ENCODE measurements at places on chromosomes 2 and 18. TPM values are rescaled to one million over a fixed set of nuclear protein-coding genes. Genes with fewer than 3 reads are reported as not detected.

The MCEE gene
- 28.4 TPM for polyA plus RNA-seq

The TEX261 gene
- polyA plus RNA-seq: 14.3 TPM

The RSAD2 gene
- 3.7 TPM for polyA plus RNA-seq

GRCh38 chr2:102337481-102338386 is 17.9 kb upstream of the IL18R1 start:
- no peak overlapping the region for H3K27ac ChIP-seq
- no peaks in the 10 kb centered on the region for H3K27me3 ChIP-seq
- no peak overlapping the region for H3K4me3 ChIP-seq
- no peaks in the 10 kb centered on the region for H3K4me1 ChIP-seq
- H3K36me3 ChIP-seq: no peaks in the 10 kb centered on the region

- no peaks in the 10 kb centered on the region for H3K27me3 ChIP-seq
- H3K36me3 ChIP-seq: no peaks in the 10 kb centered on the region
- no peak overlapping the region for H3K4me3 ChIP-seq
- H3K4me1 ChIP-seq: no peaks in the 10 kb centered on the region
- no peak for DNase-seq
These were observed 28.9 kb upstream of the HDAC4 start for GRCh38 chr2:239429473-239430350.

- H3K27ac ChIP-seq: no peak overlapping the region
- DNase-seq: no peak
- no peaks in the 10 kb centered on the region for H3K27me3 ChIP-seq
- H3K36me3 ChIP-seq: no peaks in the 10 kb centered on the region
These were observed 375.3 kb downstream of the PIK3C3 start for GRCh38 chr18:42330296-42330695.

GRCh38 chr2:26845021-26845420 is 2.9 kb upstream of the DPYSL5 start:
- peaks cover 7% of the 10 kb centered on the region for H3K4me1 ChIP-seq
- H3K36me3 ChIP-seq: no peaks in the 10 kb centered on the region
- H3K27ac ChIP-seq: no peak overlapping the region
- no peak for DNase-seq
- peaks cover 44% of the 10 kb centered on the region for H3K27me3 ChIP-seq
- H3K4me3 ChIP-seq: no peak overlapping the region

- H3K4me3 ChIP-seq: peak within 1 kb of the TSS; percentile 83
- peak; percentile 94 for DNase-seq
- H3K36me3 ChIP-seq: no peaks in the 10 kb centered on the region
These were observed at the start of gene TRAF3IP1 for GRCh38 chr2:238320246-238320647. Gene TRAF3IP1, plus strand, starts transcription at chr2:238320518. Its CDS starts 145 bp downstream, at chr2:238320663.

All from small intestine (tissue), 16 donors.